ENCODE measurements at places on chromosomes 2 and 18.

DNA sequence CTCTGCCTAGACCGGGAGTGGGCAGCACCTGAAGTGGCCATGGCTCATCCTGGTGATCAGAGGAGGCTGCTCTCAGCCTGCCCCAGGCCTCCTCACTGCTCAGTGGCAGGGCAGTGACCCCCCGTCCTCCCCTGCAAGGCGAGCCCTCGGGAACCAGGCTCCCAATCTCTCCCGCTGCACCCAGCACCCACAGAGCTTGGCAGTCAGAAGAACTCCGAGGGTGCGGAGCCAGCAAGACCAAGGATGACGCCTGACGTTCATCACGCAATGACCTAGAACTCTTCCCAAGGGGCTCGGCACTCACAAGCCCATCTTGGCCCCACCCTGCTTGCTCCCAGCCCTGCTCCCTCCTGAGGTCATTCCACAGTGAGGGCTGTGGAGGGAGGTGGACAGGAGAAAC is 189.8 kb upstream of the SALL3 start:
- DNase-seq, result no peak

GRCh38 chr2:219803294-219803693 is 175.9 kb downstream of the SLC4A3 start:
- DNase-seq, result no peak

DNA sequence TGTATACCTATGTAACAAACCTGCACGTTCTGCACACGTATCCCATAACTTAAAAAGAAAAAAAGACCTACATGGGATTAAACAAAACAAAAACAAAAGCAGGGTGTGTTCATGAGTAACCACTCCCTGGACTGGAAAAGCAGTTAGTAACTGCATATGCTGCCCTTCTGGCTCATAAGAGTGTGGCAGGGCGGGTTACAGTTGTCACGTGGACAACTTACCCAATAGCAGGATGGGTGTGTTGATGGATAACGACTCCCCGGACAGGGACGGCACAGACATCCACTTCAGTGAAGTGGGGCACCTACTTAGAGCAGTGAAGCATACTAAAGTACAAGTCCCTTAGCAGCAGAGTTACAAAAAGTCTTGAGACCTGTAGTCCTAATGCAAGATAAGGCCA is 136.7 kb downstream of the CCBE1 start:
- DNase-seq, result no peak

DNA sequence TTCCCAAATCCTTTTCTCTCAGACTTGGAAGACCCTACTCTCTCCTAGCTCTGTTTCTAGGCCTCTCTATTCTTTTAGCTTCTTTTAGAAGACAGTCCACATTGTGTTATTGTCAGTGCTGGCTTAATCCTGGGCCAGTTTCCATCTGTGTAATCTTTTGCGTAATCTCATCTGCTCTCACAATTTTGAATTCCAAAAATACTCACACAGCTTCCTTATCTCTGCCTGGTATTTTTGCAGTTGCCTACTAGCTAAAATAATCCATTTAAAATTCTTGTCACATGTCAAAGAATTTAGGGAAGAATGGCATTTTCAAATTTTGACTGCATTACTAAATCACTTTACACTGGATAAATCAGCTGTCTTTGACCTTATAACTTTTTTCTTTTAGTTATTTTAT is 200.6 kb upstream of the MEX3C start:
- no peak for DNase-seq

DNA sequence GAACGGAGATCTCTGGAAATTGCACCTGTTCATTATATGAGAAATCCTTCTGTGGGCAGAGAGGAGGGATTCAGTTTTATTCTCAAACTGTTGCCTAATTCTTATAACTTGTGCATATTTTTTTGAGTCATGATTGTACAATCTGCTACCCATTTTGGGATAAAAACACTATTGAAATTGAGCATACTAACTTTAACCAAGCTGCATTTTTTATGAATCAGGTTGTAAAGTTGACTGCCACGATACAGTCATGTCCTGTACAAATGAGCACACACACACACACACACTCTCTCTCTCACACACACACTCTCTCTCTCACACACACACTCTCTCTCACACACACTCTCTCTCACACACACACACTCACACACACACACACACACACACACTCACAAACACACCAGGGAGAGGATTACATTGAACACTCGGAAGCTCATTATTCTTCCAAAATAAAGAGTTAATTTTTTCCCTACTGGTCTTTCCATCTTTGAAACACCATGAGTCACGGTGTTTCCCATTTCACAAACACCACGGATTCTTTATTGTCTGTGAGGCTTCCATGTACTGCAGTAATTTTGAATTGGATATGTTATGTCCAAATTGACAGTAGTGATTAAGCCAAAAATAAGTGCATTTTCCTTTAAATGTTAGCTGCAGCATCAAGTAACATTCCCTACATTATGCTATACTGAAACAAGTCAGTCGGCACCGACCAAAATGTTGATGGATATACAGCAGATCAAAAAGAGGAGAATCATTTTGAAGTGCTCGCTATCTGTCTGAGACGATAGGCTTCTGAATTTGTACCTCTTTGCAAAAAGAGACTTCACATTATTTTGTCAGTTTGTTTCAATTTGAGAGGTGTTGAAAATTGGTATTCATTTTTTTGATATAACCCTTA is 216.9 kb downstream of the ARHGAP15 start:
- no peak for DNase-seq

GRCh38 chr2:50783111-50783510 is 248.8 kb downstream of the NRXN1 start:
- no peak for DNase-seq

- no peak for DNase-seq
Observed at GRCh38 chr2:27940982-27941381, 50.5 kb downstream of the BABAM2 start.

DNA sequence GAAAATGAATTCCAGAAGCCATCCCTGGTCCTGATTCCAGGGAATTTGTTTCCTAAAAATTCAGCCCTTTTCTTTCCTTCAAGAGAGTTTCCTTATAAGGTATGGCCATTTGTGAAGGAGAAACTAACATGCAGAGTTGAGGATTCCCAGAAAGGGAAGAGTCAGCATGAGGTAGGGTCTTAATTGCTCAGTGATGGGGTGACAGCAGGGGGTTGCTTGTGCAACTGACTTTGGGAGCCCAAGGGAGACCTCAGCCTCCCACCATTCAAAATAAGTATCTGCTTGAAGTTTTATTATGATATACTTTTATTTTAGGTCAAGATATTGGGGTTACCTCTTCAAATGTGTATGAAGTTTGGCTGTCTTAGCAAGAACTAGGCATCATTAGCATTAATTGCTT is 74.9 kb upstream of the CELF4 start:
- DNase-seq, result no peak

DNA sequence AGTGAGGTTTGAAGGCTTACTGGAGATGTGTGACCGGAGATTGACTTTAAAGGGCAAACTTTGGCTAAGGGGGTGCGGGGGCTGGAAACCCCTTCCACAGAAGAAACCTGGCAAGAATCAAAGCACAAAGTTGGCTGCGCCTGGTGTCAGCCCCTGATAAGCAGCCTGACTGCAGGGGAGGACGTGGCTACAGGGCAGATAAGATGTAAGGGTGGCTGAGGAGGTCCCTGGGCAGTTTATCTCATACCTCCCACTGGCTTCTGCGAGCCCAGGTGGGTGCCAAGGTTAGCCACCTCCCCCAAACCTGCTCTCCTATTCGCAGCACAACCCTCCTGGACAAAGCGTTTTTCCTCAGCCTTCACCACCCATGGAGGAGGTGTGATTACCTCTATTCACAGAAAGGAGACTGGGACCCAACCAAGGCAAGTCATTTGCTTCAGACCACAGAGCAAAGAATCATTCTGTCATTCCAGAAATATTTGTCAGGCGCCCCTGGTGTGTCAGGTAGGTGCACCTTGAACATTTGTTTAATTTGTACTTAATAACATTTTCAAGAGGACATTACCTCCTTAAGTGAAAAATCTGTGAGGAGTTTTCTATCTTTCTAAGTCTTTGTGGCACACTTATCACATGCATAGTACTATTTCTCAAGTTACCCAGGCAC is 73.1 kb upstream of the IL1R1 start:
- no peak for DNase-seq

- no peak for DNase-seq
Observed at GRCh38 chr2:162244541-162245031, 1.3 kb upstream of the FAP start.

Data from T-helper 1 cell (primary cell).